Stimulated activated CD8-positive, alpha-beta memory T cell treated with anti-CD3 and anti-CD28 coated beads, Interleukin-12 subunit alpha, Interleukin-12 subunit beta, amount 100 ng/mL, for 1 hour (primary cell): ENCODE measurements at places on chromosomes 13 and 19.

- DNase-seq: no peak
Observed at GRCh38 chr13:112078879-112079531, 12.1 kb downstream of the SOX1 start.

GRCh38 chr19:53982001-53982451, 9.4 kb upstream of the CACNG6 start:
- no peak for DNase-seq

GRCh38 chr19:18875726-18876125, 20.2 kb downstream of the CERS1 start:
- DNase-seq: no peak

- peak; percentile 36 for DNase-seq
Observed at GRCh38 chr19:3270902-3271301, 46.4 kb downstream of the CELF5 start.

DNA sequence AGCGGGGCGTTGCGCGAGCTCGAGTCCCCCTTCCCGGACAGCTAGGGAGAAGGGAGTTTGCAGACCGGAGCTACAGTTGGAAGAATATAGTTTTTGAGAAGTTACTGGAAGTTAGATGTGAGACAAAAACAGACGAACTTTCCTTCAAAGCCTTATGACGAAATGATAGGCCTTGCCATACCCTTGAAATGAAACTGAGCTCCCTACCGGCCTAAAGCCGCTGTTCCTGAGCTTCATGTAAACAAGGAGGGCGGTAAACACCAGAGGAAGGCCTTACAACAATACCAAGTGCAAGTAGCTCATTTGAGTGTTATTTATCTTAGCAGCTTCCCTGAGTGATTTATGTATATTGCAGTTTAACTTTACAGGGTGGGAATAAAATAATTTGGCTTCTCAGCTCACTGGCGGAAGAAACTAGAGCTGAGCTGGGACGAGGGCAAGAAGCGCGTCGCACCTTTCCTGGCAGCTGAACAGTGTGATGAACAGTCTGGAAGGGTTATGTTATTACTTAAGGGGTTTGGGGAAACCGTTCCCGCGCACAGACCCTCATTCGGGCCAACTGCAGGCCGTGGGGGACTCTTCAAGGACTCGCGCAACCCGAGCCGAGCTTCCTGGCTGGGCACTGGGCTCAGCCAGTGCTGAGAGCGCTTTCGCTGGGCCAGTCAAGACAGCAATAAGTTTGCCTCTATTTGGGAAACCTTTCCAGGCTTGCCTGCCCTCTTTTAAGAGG, 111.2 kb downstream of the KCNRG start:
- DNase-seq: no peak

GRCh38 chr13:102678339-102679107, 16.3 kb downstream of the METTL21C start:
- DNase-seq: no peak

- no peak for DNase-seq
Observed at GRCh38 chr13:32381539-32381938, 46.4 kb downstream of the N4BP2L1 start.
